ENCODE measurements at places on chromosomes 2 and 18.
A peak's percentile ranks its signal among the peaks of the same experiment; 100 is the strongest.

- peak; percentile 57 for DNase-seq
Observed at GRCh38 chr18:13051950-13052349, 60.8 kb downstream of the CEP192 start.

- DNase-seq: no peak
Observed at GRCh38 chr2:233290051-233290845, 17.4 kb upstream of the SAG start.

GRCh38 chr18:34909637-34910364, 131.4 kb upstream of the MAPRE2 start:
- DNase-seq: no peak

DNA sequence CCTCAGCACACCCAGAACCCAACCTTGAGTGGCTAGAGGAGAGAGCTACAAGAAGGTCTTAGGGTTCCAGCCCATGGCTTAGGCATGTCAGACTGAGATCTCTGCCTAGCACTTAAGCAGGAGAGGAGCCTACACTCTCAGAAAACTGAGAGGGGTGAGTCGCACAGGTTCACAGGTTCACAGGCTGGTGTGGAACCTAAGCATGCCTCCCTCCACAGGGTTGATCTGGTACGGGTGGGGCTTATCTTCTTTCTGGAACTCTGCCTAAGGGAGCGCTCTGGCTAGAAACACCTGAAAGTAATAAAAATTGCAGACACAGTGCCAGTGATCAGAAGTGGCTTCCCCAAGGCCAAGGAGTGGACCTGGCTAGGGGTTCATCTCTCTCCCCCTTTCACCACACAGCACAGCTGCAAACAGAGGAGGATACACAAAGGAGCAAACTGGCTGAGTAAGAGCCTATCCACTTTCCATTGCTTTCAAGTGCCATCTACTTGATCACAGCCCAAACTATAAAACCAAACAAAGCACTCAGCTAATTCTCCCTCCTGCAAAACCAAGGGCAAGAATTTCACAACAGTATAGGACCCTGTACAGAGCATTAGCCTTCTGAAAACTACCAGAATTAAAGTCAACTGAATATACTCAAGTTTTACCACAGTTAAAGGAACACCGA, 481.9 kb upstream of the SETBP1 start:
- DNase-seq: peak; percentile 12

GRCh38 chr2:10811517-10811916, 1.1 kb downstream of the PDIA6 start:
- peak; percentile 11 for DNase-seq

GRCh38 chr2:221133941-221134340, 438.2 kb downstream of the EPHA4 start:
- no peak for DNase-seq

DNA sequence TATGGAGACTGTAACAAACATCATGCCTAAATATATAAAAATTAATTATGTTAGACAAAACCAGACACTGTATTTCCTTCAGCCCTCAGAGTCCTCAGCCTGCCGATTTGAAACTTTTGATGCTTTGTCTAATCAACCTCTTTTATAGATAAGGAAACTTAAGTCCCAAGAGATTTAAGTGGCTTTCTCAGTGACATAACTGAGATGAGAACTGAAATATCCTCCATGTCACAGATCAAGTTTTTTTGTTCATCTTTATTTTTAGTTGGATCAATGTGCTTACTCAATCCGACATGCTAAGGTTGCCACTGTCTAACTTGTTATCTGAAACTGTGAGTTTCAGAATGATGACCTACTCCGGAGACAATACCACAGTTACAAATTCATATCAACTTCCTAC, 72.3 kb downstream of the BARD1 start:
- no peak for DNase-seq

- no peak for DNase-seq
Observed at GRCh38 chr18:47248604-47249313, 2.7 kb downstream of the SKOR2 start.

- no peak for DNase-seq
Observed at GRCh38 chr2:17791121-17791816, 25.0 kb upstream of the MSGN1 start.

DNA sequence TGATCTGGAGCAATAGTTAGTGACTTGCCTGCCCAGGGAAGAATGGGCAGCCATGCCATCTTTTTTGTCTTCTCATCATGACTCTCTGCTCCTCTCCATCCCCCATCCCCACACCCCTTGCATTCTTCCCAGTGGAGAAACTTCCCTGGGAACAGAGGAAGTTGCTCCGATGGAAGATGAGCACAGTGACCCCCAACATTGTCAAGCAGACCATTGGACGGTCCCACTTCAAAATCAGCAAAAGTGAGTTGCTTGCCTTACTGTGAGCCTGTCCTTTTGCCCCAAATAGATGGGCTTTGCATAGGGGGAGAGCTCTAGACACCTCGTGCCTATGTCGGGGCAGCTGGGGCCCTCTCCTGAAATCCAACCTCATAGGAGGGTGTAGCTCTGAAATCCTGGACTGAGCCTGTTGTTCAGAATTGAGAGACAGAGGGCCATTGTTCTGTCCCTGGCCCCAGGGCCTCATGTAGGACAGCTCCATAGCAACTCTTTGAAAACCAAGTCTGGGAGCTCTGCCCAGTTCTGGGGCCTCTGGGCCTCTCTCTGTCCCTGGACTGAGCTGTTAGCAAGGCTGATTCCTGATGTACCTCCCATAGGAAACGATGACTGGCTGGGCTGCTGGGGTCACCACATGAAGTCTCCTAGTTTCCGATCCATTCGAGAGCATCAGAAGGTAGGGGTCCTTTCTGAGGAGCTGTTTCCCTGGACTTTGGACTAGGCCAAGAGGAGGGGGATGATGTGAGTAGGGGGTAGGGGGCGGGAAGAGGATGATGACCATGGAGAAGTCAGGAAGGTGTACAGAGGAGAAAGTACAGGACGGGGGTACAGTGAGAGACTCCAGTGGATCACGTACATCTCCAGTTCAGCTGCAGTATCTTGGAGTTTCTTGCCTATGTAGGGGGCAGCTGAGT, 35.2 kb downstream of the TTLL4 start:
- no peak for DNase-seq

DNA sequence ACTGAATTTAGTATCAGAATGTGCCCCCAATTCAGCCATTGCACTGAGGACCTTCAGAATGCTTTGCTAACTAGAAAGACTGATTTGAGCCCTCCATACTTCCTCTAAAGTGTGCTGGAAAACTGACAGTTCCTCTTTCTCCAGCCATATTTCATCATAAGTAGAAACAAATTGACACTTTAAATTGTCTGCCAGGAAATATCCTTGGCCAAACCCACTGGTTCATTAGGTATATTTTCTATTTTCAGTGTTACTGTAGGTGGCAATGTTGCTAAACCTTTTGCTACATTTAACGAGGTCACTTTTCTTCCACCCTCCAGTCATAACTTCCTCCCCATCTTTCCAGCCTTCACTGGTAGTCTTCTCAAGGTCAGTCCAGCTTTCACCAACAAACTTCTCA, 21.5 kb downstream of the SP5 start:
- DNase-seq: no peak

DNA sequence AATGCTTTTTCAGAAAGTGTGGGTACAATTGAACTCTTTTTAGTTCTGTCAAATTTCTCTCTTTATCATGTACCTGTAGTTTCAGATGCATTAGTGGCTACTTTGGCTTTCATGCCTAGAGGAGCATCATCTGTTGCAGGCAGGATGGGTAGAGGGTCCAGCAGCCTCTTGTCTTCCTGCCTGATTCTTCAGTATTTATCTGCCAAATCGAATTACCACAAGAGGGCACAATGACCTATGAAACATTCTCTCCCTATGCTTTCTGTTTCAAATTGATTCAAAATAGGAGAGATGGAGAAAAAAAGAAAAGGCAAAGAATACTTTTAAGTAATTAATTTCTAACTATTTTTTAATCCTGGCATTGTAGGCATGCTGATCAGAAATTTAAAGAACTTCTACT, 477.2 kb downstream of the TRIB2 start:
- DNase-seq: peak; percentile 40

GRCh38 chr2:64157792-64158191, 13.6 kb upstream of the PELI1 start:
- DNase-seq: peak; percentile 75

DNA sequence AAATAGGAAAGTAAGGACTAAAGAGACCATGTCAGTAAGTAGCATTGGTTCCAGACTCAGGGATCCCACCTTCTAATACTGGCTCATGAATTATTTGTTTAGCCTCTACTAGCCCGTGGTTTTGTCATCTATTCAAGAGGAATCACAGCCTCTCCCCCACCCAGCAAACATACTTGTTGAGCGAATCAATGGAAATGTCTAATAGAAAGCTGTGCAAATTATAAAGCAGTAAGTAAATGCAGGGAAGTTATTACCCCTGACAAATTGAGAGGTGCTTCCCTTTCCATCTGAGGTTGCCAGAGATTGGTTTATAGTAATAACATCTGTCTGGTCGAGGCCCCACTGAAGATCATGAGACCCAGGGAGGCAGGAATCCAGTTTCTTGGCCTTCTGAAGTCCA, 219.3 kb upstream of the OSR1 start:
- peak; percentile 73 for DNase-seq

- DNase-seq: no peak
Observed at GRCh38 chr2:220539481-220539880, 912.1 kb downstream of the SLC4A3 start.

DNA sequence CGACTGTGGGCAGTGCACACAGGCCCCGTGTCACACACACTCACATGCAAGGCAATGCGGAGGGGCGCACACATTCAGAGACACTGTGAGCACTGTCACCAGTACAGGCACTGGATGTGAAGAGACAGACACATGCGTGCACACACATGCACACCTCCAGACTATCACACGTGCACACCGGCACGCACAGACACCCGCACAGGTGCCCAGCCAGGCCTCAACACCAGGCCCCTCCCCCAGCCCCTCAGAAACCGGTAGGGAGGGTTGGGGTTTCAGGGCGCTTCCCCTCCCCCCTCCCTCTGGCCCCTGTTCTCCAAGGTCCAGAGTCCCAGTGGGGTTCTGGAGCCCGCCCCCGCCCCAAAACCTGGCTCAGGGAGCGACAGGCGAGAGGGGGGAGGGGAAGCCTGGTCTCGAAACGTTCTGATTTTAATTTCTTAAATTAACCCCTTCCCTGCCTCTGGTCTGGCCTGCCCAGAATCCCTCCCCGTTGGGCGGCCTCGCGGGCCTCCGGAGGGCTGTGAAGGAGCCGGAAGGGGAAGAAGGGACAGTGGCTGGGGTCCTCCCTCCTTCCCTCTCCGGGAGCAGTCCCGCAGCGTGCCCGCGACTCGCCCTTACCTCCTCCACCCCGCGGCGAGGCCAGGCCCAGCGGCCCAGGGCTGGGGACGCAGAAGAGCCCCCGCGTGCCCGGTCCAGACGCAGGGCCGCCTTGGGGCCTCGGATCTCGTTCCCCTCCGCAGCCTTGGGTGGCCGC, 558 bp downstream of the FBXO41 start:
- no peak for DNase-seq

DNA sequence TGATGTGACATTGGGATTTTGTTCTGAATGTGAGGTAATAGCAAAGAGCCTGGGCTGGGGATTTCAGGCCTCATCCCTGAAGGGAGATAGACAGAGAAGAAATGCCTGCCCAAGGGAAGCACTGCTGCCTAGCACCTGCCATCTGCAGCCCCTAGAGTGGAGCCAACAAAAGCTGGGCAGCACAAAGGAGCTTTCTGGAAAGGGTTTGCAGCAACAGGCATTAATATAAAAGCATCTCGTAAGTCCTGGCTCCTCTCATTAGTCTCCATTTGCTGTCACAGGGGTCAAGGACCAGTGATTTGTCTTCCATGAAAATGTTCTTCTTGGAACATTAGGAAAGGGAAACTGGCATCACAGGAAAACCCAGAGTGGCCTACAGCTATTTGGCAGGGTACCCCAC, 157.2 kb upstream of the SLC14A2 start:
- no peak for DNase-seq

GRCh38 chr2:44573996-44574395, 212.2 kb downstream of the CAMKMT start:
- no peak for DNase-seq

DNA sequence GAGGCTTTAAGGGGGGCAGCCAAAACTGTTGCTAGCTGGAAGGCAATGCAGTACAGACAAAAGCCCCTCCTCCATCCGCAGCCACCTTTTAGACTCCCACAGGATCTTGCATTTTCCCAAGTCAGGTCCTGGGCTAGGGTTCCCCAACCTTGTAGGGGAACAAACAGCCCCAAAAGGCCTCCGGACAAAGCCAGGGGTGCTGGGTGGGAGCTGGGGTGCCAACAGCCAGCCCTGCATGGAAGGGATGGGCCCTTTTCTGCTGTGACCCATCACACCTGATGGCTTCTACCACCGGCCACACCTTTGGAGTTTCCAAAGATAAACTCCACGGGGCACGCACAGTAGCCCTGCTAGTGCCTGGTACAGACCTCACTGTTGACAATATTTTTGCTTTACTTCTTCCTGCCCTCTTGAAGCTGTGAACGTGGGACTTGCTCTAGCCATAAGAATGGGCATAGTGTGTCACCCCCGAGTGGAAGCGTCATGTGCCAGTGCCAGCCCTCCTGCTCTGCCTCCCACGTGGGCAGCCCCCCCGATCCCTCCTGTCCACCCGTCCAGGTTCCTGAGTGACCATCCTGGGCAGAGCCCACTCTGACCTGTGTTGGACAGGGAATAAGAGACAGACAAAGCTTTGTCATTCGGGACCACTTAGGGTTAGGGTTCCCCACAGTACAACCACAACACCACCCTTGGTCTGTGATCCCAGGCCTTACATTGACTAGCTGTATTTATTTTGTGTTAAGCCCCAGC, 18.8 kb downstream of the TUBB6 start:
- no peak for DNase-seq

DNA sequence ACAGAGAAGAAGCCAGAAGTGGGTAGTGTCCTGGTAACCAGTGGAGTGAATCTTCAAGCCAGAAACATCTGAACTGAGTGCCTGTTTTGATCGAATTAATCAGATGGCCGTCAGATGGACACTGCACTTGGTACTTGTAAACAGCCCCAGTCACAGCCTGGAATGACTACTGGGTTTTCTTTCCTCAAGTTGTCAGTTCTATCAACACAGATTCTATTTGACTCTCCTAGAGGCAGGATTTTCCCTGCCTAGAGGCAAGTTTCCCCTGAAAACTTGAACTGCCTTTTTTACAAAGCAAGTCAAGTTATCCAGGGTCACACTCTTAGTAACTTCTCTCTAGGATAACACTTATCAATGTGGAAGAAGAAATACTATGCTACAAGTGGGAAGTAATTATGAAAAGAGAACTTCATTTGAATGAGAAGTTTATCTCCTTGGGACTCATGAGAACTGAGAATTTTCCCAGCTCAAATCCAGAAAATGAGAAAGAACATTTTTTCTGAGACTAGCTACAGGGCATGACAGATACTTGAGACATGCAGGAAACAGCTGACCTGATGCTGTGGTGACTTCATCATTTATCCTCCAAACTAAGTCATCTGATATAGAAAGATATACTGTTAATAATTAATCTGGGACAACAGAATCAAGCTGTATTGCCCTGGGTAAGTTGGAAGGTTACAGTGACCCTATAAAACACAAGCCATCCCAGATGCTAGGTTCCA, 36.0 kb downstream of the SULT1C2 start:
- peak; percentile 74 for DNase-seq

- no peak for DNase-seq
Observed at GRCh38 chr2:168470320-168471162, 14.5 kb downstream of the CERS6 start.

- no peak for DNase-seq
Observed at GRCh38 chr2:19843992-19844515, 57.7 kb downstream of the TTC32 start.

All from epithelial cell of esophagus (primary cell).